ENCODE measurements at places on chromosomes 5 and 9.

- DNase-seq: no peak
These were observed 3.3 kb downstream of the SNAPC3 start for GRCh38 chr9:15426019-15426418.

DNA sequence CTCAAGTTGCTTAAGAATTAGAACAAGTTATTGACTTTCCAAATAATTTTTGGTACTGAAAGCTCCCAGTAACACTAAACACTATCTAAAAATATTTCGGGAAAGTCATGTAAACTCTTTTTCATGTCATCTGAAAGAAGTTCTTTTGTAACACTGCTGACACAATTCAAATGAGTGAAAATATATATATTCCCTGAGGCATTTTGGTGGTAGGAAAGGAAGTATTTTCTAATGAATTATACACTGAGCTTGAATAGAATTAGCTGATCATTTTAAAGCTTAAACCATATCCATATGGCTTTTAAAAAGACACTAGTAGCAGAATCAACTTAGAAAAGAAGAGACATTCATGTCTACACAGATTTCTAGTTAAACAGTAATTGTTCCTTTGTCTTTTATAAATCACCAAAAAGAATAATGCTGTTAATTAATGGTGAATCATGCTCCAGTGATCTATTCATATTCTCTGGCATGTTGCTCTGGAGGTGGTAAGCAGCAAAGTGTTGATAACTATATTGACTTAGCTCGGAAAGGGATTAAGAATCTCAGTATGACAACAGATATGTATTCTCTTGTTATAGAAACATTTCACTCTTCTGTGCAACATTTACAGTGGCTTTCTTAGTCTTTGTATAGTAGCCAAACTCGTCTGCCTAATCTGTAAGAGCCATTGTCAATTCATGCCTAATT, 27.4 kb upstream of the RFX3 start:
- DNase-seq: no peak

GRCh38 chr9:127360250-127360649, 36.7 kb upstream of the SLC2A8 start:
- DNase-seq: no peak

GRCh38 chr9:90965226-90966030, 163.8 kb downstream of the SYK start:
- DNase-seq: no peak

- no peak for DNase-seq
These were observed 135.3 kb upstream of the IL12B start for GRCh38 chr5:159465604-159466003.

GRCh38 chr5:43019291-43019613, 20.9 kb downstream of the ANXA2R start:
- no peak for DNase-seq

- no peak for DNase-seq
These were observed 110.5 kb upstream of the LPCAT1 start for GRCh38 chr5:1634337-1634661.

GRCh38 chr5:135222171-135222681, 176.8 kb downstream of the MACROH2A1 start:
- DNase-seq: no peak

DNA sequence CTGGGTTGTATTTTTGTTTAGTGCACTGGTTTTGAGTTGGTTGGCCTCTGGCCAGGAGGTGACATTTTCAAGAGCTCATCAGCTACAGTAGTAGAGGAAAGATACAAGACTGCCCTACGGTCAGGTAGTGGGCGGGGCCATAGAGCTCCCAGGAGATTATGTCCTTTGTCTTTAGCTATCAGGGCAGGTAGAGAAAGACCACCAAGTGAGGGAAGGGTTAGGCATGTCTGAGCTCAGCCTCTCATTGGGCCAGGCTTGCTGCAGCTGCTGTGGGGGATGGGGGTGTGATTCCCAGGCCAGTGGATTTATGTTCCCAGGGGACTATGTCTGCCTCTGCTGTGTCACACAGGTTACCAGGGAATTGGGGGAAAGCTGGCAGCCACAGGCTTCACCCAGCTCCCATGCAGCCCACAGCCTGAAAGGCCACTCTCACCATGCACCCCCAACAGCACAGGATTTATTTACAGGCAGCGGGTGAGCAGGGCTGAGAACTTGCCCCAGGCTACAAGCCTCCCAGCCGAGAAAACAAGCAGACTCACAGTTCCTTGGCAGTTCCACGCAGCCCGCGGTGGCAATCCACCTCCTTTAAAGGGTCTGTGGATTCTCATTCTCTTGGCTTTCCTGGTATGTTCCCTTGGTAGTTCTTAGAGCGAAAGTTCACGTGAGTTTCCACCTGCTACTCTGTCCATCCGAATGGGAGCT, 37.5 kb upstream of the BOD1 start:
- DNase-seq: no peak

DNA sequence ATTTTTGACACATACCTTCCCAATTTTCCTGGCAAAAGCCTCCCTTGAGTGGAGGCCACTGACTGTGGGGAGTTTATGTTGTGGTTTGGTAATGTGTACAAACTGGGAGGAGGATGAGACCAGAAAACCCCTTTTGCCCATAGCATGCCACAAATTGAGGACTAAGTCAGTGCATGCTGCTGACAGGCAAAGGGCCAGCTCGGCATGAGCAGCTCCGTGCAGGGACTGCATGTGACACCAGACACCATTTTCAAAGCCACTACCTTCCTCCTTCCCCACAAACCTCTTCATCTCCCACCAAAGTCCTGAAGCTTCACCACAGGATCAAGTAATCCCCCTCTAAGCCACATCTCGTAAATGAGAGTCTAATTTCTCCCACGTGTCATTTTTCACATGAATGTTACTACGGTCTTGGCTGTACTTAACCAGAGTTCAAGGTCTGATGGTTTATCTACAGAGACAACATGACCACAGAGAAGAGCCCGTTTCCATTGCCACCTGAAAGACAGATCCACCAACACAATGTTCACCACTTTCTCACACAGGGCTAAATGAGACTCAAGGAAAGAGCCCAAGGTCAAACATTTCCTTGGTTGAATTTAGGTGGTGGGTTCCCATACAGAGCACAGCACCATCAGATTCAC, 106.5 kb downstream of the NFIB start:
- no peak for DNase-seq

GRCh38 chr9:27572566-27572917, 739 bp downstream of the C9orf72 start:
- no peak for DNase-seq

GRCh38 chr9:88732128-88732527, 197.2 kb downstream of the NXNL2 start:
- peak; percentile 98 for DNase-seq

DNA sequence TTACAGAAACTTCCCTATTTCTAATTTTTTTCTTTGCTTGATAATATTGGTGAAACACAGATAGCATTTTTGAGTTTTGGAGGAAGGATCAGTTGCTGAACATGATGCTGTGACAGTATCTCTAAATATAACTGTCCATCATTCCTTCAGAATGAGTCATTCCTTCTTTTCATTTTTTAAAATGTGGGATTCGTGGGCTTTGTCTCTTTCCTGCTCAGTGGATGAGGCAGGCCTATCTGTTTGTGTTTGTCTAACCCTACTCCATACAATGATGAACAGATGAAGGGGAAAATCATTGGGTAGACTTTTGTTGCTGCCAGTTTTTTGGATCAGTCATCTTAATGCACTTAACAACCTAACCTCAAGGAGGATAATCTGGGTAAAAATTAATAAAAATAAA, 15.7 kb upstream of the OR13C8 start:
- DNase-seq: no peak

GRCh38 chr9:92954049-92954861, 6.9 kb downstream of the FGD3 start:
- DNase-seq: no peak

DNA sequence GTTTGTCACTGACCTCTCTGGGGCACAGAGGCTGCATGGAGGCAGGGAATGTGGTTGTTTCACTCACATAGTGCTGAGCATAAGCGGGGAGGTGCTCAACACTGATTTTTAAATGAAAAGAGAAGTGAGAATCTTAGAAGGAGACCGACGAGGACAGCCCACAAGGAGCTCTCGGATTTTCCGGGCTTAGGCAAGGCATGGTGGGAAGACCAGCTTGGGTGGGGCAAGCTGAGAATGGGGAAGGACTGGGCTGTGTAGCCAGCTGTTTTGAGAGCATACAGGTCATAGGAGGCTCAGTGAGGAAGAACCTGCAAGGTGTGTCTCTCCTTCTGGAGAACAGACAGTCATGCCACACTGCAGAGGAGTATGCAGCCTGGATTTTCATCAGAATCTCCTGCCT, 86.0 kb upstream of the TNFSF8 start:
- no peak for DNase-seq

DNA sequence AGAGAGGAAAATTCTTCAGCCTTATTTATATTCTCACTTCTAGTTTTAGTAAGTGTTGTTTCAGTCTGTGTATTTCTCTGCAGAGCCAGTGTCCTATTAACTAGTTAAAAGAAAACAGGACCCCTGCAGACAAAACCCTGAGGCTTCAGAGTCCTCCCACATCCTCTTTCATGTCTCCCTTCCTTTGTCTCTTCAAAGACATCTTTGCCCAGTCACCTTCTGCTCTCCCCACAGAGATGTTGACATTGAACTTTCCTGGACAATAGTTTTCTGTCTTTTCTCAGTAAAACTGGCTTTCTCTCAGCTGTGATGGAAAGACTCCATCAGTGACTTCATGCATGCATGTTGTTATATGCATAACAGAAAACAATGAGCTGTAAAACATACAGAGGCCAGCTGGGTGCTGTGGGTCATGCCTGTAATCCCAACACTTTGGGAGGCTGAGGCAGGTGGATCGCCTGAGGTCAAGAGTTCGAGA, 20.2 kb downstream of the GRAMD2B start:
- no peak for DNase-seq

GRCh38 chr5:125236007-125236406, 489.6 kb upstream of the ZNF608 start:
- DNase-seq: no peak

GRCh38 chr5:1360861-1361260, 16.0 kb upstream of the CLPTM1L start:
- no peak for DNase-seq

GRCh38 chr9:126150411-126151030, 176.1 kb upstream of the MVB12B start:
- DNase-seq: no peak

GRCh38 chr5:110769000-110769681, 30.3 kb downstream of the SLC25A46 start:
- peak; percentile 47 for DNase-seq

DNA sequence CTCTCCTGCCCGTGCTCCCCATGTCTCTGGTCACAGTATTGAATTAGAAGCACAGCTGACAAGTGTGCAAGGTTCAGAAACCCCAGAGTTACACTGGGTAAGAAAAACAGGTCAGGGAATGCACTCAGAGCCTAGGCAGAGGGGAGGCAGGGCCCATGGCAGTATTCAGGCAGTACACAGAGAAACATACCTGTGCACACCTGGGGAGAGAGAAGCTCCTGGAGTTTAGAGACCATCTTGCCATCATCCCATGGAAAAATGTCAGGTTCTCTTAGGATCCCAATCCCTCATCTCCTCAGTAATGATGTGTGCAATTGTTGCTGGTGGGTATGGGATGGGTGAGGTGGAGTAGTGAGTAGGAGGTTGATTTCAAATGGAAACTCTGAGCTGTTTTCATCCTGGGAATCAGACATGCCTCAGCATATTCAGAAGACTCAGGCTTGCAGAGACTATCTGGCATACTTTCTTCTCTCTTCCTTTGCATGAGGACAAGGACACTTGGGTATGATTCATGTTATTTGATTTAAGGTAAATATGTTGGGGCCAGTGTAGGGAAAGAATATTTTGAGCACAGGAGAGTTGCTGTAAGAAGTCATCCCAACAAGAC, 228.5 kb downstream of the ESM1 start:
- DNase-seq: peak; percentile 19

DNA sequence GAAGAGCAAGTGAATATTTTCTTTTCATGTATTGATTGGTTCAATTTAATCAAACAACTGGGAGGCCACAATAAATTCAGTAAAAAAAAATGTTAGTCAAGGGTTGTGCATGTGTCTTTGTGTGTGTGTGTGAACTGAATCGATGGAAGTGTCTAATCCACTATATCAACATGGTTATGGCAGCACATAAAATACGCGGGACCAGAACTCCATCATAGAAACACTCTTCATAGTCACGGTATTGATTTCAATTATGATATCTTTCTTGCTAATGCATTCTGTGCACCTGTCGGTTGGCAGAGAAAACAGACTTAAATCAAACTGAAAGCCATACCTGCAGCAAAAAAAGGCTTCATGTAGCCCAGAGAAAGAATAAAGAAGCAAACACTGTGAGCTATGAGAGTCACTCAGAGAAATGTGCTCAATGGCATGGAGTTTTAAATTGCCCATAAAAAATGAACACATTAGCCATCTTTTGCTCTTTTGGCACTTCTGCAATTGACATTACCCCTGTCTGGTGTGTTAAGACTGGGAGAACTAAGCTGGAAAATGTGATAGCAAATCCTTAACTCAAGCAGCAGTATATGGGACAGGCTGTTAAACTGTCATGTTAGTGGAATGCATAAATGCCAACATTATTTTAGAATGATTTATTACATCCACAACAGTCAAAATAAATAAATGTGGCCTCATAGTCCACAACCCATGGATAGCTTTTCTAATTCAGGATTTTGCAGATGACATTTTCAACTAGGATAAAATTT, 642.4 kb upstream of the C9orf72 start:
- DNase-seq: no peak

DNA sequence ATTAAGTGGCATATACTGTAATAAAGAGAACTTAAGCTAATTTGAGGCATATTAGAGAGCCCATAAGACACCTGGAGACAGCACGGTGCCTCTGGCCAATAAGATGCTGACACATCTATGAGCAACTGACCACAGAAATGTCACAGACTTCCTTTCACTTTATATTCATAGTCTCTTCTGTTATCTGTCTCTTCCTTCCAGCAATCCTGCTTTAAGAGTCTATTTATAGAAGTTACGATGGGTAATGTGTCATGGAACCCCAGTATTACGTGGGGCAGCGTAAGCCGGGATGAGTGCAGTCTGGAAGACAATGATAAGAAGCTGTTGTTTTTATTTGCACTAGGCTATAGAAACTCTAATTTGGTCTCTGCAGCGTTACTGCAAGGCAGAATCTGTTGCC, 136.8 kb downstream of the CFAP90 start:
- no peak for DNase-seq

GRCh38 chr9:77510666-77511065, 137.5 kb downstream of the GNA14 start:
- DNase-seq: no peak

GRCh38 chr9:94718936-94719335, 7.6 kb upstream of the AOPEP start:
- DNase-seq: no peak

- DNase-seq: no peak
These were observed 64.0 kb upstream of the RAPGEF1 start for GRCh38 chr9:131803758-131804411.

All from skeletal muscle cell (primary cell).